ENCODE measurements at places on chromosomes 11 and 22.

DNA sequence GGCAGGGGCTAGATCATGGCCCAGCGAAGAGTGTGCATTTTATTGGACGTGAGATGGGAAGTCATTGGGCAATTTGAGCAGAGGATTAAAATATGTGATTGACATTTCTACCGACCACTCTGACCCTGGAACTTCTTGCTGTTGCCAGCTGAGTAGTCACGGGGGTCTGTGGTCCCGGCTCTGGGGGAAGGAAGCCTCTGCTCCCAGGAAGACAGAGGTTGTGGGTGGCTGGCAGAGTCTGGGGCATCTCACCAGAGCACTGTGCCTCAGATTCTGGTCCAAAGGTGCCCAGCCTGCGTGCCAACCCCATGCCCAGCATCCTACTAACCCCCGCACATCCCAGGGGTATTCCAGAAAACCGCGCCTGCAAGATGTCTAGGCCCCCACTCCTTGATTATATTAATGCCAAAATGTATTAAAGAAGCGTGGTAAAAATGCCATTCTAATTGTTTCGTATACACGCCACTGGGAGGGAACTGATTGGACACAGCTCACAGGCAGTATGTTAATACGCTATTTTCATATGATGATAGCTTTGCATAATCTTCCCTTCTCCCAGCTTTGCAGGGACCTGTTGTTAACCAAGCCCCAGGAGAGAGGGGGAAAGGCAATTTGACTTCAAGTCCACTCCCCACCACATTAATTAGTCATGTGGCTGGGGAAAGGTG, 25.3 kb upstream of the LMO1 start:
- DNase-seq = no peak

GRCh38 chr11:12184699-12185098, 74.3 kb downstream of the MICAL2 start:
- DNase-seq = no peak

DNA sequence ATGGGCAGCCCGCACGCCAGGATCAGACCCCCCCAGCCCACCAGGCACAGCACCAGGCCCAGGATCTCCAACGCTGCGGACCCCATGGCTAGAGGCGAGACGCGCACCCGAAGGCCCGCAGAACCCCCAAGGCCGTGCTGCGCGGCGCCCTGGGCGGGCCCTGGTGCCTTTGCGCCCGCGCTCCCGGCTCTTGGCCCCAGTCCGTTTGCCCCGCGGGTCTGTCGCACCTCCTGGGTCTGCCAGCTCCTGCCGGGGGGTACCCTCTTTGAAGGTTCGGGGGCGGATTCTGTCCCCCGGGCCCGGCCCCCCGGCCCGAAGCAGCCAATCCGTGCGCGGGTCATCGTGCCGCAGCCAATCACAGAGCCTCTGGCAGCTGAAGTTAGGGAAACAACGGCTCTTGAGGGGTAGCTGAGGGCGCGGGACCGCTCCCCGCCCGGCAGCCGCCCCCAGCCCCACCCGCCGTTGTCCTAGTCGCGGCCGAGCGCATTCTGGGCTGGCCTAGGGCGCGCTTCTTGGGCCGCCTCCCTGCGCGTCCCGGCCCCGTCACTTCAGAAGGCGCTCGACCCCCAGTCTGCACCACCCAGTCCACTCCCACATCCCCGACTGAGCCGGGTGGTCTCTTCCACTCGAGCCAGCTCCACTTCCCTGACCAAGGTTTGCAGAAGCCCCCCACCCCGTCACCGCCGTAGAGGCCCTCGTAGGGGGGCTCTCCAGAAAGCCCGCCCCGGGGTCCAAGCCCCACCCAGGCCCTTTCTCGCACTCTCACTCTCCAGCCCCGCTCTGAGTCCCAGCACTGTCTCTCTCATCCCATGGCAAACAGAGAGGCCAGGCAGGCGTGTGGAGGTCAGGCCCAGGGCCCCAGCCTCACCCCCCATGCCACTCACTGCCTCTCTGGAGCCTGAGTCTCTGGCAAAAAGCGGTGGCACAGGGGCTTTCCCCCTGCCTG, at the start of gene CLDN5:
CLDN5 (minus strand) TSS at position 241 of the 946 bp plus-strand sequence; CDS start at position 86, 155 bp downstream.
- DNase-seq = no peak

DNA sequence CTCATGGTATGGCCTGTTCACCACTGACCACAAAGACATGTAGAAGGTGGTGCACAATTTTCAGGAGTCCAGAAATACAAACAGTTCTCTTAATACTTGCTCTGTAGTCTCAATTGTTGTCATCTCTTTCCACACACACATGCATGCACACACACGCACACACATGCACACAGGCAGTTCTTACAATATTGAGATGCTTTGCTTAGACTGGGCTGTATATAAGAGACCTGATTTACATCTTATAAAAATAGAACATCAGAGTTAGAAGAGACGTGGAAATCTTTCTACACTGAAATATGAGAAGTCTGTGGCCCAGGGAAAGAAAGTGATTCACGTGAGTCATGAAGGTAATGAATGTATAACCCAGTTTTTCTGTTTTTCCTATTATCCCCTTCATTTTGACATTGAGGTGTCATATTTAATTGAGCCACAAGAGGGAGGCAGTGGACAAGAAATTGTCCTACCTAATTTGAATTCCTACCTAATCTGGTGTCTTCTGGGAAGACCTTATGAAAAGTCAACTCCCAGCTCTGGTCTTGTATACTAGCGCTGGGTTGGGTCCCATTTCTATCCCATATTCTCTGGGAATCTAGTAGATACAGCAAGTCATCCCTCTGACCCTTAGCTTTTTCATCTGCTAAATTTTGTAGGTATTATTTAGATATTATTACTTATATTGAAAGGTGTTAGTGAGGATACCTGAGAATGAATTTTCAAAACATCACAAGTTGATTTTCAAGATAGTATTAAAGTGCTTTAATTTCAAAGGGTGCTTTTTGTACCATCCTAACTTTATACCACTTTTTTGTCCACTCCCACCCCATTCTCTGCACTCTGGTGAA, 14.9 kb upstream of the MS4A4A start:
- DNase-seq = no peak

DNA sequence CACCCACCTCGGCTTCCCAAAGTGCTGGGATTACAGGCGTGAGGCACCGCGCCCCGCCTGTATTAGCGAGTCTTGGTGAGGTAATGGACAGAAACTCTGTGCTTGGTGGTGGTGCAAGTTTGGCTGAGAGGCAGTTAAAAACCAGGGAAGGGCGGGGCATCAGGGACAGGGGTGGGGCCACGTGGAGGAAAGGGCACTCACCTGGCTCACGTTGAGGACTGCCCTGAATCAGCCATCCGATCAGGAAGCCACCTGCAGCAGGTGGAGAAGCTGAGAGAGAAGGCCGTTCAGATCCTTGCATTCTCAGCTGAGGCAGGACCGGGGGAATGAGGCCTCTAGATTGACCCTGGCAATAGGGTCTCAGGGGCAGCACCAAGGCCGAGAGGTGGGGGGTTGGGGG, 12.1 kb upstream of the CHRM1 start:
- no peak for DNase-seq

GRCh38 chr11:3056296-3057068, 741 bp downstream of the CARS1 start:
- no peak for DNase-seq

- DNase-seq = no peak
Measured at GRCh38 chr22:28711341-28711740, 30.3 kb downstream of the CHEK2 start.

- DNase-seq = no peak
Measured at GRCh38 chr11:125053167-125053566, 9.9 kb upstream of the SLC37A2 start.

- DNase-seq = no peak
Measured at GRCh38 chr11:118928870-118929500, 3.3 kb upstream of the BCL9L start.

- DNase-seq = no peak
Measured at GRCh38 chr11:102555091-102555490, 24.5 kb upstream of the MMP7 start.

DNA sequence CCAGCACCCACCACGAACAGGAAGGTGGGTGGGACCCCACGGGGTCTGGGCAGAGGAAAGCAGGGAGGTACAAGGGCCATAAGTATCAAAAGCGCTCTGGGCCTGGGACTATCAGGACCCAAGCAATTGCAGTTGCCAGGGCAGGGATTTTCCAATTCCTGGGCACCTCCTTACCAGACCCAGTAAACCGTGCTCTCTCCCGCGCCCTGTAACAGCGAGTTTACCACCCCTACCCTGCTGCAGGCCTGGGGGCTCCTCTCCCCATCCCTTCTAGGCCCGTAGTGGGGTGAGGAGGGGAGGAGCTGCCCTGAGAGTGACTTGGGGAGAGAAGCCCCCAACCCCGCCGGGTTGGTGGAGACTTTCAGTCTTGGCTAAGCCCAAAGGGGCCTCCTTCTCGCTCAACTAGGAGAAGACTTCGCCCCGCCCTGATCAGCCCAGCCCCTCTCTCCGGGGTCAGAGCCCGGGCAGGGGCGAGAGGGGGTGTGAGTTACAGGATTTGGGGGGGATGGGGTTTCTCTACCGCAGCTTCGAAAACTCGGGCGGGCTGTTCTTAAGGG, 5.4 kb downstream of the PAX6 start:
- DNase-seq = no peak
